ENCODE measurements at places on chromosomes 4 and X.

GRCh38 chr4:8580321-8581093 lies at the start of gene GPR78:
Gene GPR78 (plus strand): TSS chr4:8580392. CDS start chr4:8580983, 591 bp downstream.
- peak; percentile 34 for DNase-seq

GRCh38 chr4:79164907-79165610 lies 160.8 kb downstream of the NAA11 start:
- DNase-seq, result no peak

DNA sequence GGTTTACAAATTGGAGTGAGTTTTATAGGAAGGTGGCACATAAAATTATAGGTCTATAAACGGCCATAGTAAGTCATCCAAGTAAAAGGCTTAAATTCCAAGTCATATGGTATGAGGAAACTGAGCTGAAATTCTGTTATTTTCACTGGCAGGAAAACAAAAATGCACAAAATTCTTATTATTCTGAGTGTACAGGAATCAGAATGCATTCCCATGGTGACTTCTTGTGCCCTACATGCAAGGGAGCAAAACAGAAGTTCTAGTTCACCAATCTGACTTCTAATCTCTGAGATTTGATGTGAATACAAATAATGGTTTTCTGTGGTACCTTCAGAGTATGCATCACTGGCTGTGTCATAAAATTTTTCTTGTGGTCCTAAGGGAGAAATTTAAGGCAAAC lies 102.9 kb downstream of the CLCN4 start:
- DNase-seq, result no peak

DNA sequence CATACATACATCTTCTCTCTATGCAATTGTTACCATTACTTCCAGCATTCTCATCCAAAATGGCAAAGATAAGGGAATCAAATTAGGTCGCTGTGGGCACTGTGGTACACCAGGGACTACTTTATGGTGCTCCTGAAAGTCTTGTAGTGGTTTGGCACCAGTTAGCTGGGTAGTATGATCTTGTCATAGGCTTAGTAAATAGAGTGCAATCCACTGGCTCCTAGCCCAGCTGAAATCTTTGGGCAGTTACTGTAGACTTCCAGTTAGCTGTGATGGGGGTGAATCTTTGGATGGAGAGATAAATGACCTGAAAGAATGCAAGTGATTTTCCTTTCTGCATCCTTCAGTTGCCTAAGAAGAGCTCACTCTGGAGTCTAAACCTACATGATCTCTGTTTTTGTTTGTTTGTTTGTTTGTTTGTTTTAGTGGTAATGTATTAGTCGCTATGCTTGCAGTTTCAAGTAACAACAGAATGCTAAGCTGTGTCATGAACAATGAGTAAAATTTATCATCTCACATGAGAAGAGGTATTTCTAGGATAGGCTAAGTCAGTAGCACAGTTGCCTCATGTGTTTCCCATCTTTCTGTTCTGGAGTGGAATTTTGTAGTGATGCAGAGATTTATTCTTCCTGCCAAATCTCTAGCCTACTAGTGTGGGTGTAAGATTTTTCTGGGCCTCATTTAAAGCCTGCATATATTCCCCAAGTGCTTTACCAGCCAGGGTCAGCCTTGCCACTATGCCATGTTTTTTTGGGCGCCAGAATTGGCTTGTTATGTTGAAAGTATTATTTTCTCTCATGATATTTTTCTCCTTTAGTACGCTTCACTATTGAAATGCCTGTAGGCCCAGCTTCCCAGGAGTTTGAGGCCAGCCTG lies 24.2 kb downstream of the HERC3 start:
- DNase-seq, result no peak

Data from stimulated activated CD4-positive, alpha-beta T cell treated with anti-CD3 and anti-CD28 coated beads, Interleukin-4, amount 100 ng/mL, for 4 hours (primary cell).